LHCN-M2 (cell line): ENCODE measurements at places on chromosomes 7 and 10. TPM values are rescaled to one million over a fixed set of nuclear protein-coding genes. Genes with fewer than 3 reads are reported as not detected.
A peak's percentile ranks its signal among the peaks of the same experiment; 100 is the strongest.

Gene MMP21
- total RNA-seq: not detected in 2 replicates

- no peak for DNase-seq
Observed at GRCh38 chr7:37957221-37957970, 37.0 kb downstream of the EPDR1 start.

Gene ZDHHC16
- total RNA-seq: 77.3 and 86.1 TPM in 2 replicates

DNA sequence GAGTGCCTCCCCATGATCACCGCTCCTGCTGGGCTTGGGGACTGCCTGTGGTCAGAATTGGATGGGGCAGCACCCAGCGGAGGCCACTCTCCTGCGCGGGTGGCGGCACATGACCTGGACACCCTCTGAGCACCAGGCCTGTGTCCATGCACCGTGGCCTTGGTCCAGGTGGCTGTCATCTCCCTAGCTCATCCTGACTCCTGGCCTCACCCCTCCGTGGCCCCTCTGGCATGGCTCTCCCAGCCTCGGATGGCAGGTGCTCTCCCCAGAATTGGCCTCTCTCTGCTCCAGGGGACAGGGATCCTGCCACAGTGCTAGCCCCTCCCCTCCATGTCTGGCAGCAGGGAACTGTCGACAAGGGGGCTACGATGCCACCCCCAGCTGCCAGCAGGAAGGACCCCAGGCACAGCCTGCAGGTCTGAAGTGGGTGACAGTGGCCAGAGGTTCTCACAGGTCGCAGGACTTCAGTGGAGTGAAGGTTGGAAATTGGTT is 37.2 kb upstream of the BTBD16 start:
- DNase-seq: no peak

DNA sequence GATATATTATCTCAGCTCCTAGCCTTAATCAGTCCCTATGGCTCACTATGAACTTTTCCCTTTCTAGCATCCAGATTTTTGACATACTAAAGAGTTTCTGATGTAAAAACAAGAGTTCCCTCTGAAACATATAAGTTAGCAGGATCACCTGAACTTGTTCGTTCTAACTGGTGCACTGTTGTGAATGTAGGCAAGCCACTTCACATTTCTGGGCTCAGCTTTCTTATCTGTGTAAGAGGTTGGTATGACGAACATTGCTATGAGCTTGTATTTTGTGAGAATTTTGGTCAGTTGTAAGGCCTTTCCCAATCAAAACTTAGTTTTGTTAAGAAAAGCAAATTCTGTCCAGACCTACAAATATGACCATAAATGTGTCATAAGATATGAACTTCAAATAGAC is 46.1 kb downstream of the MAGI2 start:
- no peak for DNase-seq

Gene TEX47
- total RNA-seq: not detected in 2 replicates

DNA sequence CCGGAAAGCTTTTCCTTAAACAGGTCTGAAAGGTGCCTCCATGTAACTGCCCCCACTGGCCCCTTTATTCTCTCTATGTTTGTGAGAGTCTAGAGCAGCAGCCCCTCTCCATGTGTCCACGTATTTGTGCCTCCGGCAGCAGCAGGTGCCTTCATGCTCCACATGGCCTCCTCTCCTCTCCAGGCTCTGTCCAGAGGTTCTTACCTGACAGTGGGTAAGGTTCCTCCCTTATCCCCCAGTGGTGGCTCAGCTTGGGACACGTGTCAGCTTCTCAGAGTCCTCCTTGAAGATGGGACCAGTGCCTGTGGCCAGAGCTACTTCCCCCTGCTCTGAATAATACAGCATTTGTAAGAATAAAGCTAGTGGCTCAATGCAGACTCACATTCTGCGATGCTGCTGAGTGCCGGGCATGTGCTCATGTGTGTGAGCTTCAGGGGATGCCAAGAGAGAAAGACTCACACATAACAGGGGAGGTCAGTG is 7.9 kb downstream of the CALML3 start:
- no peak for DNase-seq

- no peak for DNase-seq
Observed at GRCh38 chr7:85634951-85635350, 448.1 kb upstream of the SEMA3D start.

Gene HECW1
- not detected in 2 replicates for total RNA-seq

Gene PLEKHS1
- total RNA-seq: not detected in 2 replicates

Gene PNLIP
- 0.13 and 0.34 TPM in 2 replicates for total RNA-seq

Gene MYH16
- total RNA-seq: not detected in 2 replicates

GRCh38 chr7:83060218-83060617 is 102.5 kb downstream of the PCLO start:
- DNase-seq: no peak

Gene EVX1
- total RNA-seq: not detected in 2 replicates

DNA sequence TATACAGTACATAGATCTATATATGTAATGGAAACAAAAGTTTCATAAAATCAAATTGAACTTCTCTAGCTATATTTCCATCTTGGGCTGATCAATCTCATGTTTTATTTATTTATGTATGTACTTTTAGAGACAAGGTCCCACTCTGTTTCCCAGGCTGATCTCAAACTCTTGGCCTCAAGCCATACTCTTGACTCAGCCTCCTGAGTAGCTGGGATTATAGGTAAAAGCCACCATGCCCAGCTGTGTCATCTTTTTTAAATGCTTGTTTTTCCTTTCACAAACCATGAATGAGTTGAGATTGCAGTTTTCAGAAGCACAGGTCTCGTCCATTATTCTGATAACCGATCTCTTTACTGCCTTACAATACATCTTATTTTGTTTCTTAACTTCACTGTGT is 400.9 kb downstream of the KCNMA1 start:
- DNase-seq: peak; percentile 68

Gene CPXM2
- total RNA-seq: not detected in 2 replicates

DNA sequence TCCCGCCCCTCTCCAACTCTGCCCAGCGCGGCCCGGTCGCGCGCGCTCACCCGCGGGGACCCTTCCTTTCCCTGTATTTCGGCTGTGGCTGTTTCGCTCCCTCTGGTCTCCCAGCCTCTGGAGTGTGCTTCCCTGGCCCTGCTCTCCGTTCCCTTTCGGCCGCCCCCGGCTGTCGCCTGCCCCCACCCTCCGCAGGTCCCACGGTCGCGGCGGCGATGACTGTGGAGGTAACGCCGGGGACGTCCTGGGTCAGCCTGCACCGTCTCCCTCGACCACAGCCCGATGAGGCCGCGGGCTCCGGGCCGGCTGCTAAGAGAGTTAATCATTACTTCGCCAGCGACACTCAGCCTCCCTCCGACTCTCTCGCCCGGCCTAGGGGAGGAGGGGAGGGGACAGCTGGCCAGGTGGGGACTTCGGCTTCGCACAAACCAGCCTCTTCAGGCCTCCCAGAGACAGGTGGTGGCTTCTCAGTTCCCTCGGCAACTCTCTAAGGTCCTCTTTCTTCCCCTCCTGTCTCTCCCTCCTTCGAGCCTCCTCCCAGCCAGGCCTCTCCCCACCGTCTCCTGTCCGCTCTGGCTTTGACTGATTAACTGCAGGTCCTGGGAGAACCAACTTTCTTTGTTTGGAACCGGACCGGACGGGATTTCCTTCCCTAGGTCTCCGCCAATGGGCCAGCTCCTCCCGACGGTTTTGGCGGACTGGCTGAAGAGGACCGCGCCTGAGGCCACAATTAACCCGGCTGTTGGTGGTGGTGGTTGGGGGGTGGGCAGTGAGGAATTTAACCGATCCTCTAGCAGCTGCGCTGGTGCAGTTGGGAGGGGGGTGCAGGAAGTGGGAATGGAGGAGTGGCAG is 5.6 kb upstream of the PAX2 start:
- DNase-seq: no peak

Gene SUN3
- not detected in 2 replicates for total RNA-seq

Gene HOXA13
- total RNA-seq: 0.06 and 0.11 TPM in 2 replicates

DNA sequence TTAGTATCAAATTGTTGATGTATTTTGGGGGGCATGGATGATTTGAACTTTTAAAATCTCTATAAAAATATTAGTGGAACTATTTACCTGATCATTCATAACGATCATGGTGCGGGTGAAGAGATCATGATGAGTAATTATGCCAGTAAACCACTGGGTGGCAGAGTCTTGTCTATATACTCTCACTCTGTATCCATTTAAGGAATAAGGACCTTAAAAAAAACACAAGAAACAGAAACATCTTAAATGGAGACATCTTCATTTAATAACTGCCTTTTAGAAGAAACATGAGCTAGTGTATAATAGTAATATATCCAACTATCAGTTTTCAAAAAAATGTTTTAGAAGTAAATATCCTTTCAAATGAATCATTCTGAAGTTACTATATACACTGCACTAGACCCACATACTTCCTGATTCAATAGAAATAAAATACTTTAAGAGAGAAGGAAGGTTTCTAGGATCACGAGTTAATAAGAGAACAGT is 84.0 kb downstream of the NRBF2 start:
- peak; percentile 62 for DNase-seq

GRCh38 chr7:108248418-108248817 is 118.3 kb upstream of the LAMB4 start:
- DNase-seq: no peak

GRCh38 chr10:9091530-9092093 is 1037.1 kb downstream of the GATA3 start:
- DNase-seq: no peak

DNA sequence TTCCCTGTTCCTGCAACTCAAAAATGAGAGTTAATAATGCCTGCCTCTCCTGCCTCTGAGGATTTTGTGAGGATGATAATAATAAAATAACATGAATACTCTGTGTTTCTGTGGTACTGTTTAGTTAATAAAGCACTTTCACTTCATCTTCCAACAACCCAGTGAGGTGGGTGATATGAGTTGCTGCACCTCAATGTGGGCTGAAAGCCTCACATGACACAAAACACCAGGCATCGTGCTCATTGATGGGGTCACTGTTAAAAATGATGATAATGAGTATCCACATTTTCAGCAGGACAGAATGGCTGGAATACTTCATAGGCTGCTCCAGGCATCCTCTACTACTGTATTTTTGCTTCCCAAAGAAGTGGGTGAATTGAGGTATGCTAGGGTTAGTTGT is 222.8 kb upstream of the NRP1 start:
- no peak for DNase-seq

Gene ACHE
- total RNA-seq: 0.46 TPM in 1 of 2 replicates, not detected in the other

- no peak for DNase-seq
Observed at GRCh38 chr10:118729641-118730258, 25.0 kb downstream of the CACUL1 start.

Gene PTPN12
- total RNA-seq: 78.3 and 106 TPM in 2 replicates

DNA sequence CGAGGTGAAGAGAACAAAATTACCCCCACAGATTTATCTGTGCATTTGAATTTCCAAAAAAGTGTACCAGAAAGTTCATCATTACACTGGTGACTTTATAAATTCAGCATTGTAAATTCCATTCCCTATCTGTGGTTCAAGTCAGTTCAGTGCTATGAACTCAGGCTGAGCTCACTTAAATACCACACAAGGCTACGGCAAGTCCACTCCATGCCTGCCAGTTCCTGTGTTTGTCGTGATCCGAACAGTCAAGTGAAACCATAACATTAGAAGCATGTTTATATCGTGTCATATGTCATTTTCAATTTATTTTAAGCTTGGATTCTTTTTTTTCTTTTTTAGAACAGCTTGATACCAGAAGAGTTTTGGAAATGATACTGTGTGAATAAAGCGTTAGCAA is 14.8 kb downstream of the MBL2 start:
- DNase-seq: no peak

DNA sequence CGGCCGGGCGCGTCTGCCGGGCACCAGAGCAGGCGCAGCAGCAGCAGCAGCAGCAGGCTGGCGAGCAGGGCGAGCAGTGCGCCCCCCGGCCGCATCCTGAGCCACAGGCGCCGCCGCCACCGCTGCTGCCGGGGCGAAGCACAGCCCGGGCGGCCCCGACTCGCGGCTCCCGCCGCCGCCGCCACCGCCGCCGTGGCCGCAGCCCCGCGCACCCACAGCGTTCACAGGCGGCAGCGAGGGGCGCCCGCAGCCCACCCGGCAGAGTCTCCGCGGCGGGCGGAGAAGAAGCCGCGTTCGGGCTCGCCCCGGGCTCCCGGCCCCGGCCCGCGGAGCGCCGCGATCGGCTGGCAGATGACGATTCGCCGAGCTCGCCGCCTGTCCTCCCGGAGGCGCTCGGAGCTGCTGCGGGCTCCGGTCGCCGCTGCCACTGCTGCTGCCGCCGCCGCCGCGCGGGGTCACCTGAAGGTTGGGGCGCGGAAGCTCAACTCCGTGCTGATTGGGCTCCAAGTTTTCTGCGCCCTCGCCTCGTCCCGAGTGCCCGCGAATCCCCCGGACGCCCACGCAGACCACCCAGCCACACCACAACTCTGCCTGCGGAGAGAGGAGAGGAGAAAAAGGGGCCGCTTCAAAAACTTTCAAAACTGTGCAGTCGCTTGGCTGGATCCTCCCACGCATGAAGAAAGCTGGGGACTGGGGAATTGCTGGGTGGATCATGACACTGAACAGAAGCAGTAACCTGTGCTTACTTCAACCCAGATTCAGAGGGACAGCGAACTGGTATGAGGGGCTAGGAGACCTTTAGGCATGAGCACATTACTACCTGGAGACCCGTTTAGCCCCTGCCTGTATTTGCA is at the start of gene ST8SIA6:
Gene ST8SIA6 (minus strand): TSS at position 435 of the 854 bp plus-strand sequence. CDS start 340 bp downstream, at position 95.
- DNase-seq: peak; percentile 25

Gene ELFN1
- not detected in 2 replicates for total RNA-seq

Gene PAXIP1
- 18.5 and 21.4 TPM in 2 replicates for total RNA-seq

GRCh38 chr7:13794581-13794980 is 194.9 kb downstream of the ETV1 start:
- DNase-seq: no peak

DNA sequence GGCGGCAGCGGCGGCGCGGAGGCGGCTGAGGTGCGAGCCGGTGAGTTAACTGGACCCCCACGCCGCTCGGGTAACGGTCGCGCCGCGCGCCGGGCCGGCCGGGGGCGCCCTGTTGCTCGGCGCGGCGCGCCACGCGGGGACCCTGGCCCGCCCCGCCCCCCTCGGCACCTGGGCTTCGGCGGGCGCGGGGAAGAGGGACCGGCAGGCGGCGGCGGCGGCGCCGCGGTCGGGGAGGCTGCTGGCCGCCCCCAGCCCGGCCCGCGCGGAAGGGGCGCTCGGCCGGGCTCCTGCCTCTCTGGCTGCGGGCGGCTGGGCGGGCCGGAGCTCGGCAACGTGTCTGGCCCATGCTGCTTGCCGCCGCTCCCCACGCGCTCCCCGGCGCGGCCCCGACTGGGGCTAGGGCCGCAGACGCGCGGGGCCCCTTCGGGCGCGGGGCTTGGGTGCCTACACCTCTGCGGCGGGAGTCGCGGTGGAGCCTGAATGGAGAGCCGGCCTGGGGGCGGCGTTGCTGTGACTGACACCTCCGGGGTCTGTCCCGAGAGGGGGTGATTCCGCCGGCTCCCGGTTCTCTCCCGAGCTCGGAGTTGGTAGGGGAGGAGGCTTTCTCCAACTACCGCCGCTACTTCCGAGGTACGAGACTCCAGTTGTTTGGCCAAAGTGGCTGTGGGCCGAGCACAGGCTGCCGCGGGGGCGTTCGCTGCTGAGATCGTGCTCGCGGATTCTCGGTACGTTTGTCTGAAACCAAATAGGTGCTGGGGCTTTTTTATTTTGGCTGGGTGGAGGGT is 494 bp downstream of the PALS2 start:
- DNase-seq: peak; percentile 62

GRCh38 chr10:98340261-98340939 is 72.4 kb upstream of the LOXL4 start:
- peak; percentile 49 for DNase-seq

Gene IDI2
- not detected in 2 replicates for total RNA-seq

DNA sequence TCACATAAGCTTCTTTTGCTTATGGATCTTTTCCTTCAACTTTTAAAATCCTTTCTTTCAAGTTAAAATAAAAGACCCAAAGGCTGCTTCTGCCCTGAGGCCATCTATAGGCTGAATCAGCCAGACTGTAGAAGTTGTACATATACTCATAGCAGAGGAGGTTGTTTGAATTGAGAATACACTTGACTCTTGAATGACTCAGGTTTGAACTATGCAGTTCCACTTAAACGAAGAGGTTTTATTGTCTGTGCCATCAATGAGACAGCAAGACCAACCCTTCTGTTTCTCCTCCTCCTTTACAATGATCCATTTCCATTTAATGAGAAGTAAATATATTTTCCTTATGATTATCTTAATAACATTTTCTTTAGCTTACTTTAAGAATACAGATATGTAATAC is 5.8 kb downstream of the ZNF365 start:
- DNase-seq: peak; percentile 70
